ENCODE measurements at places on chromosomes 6 and 20.

DNA sequence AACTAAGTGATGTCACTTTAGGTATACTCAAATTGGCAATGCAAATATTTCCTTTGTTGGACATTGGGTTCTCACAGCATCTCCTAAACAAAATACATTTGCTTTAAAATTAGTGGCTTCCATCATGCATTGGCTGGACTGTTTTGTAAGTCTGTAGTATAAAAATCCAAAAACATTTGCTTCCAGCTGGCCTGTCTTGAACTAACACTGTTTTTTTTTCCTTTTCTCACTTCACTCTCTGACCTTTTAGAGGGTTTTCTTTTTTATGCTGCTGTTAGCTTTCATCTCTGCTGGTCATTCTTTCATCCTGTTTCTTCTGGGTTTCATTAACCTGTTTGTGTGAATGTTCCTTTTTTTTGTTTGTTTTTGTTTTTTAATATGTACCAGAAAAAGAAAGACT, 121.7 kb upstream of the MLIP start:
- DNase-seq, result no peak

DNA sequence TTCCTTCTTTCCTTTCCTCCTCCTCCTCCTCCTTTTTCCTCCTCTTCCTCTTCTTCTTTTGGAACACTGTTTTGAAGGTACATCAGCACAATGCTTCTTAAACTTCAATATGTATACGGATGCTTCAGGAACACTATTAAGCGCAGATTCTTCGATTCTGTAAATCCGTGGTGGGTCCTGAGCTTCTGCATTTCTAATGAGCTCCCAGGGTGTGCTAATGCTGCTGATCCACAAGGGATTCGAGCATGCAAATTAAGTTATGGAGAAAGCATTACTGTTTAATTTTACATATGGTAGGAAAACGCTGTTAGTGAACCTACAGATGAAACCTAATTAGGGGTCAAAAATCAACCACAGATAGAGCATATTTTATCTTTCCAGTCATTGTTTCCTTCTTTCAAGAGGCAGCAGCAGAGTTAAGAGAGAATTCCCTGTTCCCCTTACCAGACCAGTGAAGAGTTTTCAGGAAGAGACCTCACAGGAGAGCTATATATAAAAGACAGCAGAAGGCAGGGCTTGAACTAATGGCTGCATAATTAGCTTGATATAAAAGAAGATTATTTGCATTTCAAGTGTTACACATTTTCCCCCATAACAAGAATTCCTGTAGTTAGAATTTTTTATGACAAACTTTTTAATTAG, 47.2 kb downstream of the KIF13A start:
- DNase-seq, result no peak

DNA sequence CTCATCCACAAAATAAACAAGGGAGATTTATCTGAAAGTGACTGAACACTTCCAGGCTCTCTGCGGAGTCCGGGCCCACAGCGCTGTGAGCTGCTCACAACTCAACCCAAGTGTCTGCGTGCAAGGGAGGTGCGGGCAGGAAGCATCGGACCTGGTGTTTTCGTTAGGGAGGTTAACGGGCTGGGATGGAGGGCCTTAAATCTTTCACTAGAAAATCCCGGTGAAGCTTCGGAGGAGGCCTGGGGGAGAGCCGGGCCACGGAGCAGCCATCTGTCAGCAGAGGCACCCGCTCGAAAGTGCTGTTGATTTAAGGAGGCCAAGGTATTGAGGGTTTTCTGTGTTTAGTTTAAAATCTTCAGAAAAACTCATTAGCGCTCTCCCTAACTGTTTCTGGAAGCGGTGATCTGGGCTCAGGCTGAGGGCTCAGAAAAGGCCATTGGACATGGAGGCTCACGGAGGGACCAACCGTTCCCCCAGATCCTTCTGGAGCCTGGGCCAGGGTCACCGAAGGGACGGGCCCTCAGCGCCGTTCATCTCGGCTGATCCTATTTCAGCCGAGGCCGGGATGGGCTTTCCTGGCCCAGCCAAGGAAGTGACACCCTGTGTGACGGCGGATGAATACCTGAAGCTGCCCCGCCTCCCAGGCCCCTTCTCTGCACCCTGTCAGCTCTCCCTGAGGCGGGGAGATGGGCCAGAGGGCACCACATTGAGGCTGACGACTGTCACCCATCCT, 20.7 kb downstream of the GATA5 start:
- DNase-seq, result no peak

DNA sequence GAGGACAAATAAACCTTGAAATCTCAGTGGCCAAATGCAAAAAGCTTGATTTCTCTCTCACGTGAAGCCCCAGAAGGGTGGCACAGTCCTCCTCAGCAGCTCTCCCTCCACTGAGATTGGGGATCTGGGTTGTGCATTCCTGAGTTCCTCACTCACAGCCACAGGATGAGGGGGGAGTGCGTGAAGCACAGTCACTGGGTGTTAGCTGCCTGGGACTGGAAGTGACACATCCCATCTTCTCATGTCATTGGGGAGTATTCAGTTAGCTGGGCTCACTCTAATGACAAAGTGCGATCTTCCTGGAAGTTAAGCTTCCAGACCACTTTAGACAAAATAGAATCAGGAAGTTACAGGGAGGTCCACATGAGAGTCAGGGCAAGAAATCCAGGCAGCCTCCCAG, 192.2 kb upstream of the LRFN2 start:
- no peak for DNase-seq

GRCh38 chr6:109877028-109878004, 100.8 kb upstream of the GPR6 start:
- no peak for DNase-seq
